ENCODE measurements at places on chromosomes 4 and X.

- no peak for DNase-seq
These were observed 109.3 kb downstream of the HMX1 start for GRCh38 chr4:8762356-8762755.

- DNase-seq: no peak
These were observed 39.4 kb downstream of the NOCT start for GRCh38 chr4:139054791-139055505.

DNA sequence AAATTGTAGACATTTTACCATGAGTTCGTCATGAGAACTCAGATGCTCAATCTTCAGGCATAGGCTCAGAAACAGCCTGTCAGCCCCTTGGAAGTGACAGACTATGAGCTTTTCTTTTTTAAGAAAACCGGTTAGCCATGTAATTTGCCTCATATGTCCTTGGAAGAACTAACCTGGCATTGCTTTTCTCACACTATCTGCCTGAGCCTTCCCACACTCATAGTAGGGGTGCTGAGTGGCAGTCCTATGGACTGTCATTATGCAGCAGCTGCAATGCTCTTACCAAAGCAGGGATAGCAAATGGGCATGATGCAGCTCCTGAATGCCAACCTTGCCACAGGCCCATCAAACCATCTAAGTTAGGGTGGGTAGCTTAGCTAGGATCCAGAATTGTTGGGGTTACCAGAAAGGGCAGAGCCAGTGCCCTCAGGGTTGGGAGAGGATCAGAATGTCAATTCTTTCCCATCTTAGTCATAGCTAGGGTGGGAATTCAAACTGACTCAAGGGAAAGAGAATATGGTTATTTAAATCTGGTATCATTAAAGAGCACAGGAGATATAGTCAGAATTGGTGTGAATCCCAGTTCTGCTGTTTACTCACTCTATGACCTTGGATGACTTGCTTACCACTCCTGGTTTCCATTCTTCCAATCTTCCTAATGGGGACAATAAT is 230.6 kb upstream of the CPEB2 start:
- DNase-seq: no peak

- DNase-seq: no peak
These were observed 393.5 kb upstream of the GRIA3 start for GRCh38 chrX:122790376-122791095.

DNA sequence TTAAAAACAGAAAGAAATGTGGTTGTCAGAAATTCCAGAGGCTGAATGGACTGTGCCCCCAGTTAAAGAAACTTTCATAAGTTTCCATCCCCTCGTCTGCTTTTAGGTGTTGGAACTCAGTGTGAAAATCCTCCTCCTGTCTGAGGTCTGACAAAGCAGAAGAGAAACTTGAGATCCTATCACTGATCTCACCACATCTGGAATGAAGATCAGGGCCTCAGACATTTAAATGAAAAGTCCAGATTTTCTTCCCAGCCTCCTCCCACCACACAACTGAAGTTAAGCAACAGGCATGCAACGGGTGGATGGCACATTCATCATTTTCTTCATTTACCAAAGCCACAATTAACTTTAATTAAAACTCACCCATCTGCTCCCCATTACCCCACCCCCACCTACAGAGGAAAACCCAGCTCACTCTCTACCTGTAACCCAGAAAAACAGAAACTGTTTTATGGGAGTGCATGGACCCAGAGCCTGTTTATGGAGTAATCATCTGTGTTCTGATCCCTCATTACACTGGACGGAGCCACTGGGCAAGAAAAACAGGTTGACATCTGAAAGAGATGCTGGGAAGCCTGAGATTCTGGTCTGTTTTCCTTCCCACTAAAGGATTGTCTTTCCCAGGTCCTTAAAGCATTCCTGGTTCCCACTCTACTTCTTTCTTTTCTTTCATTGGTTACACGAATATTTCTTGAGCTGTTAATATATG is 58.1 kb upstream of the HOPX start:
- DNase-seq: no peak

DNA sequence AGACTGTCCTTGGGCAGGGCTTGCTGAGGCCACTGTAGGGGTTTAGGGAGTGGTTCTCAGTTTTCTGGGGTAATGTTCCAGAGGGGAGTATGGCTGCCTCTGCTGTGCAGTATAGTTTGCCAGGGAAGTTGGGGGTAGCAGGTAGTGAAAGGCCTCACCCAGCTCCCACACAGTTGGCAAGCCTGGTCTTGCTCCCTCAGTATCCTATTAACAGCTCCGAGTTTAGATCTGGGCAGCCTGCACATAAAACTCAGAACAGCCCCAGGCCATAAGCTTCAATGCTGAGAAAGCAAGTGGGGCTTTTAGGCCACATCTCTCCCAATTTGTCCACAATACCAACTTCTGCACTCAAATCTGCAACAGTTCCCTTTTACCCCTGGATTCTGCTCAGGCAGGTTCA is 205.2 kb downstream of the GALNTL6 start:
- DNase-seq: no peak

GRCh38 chrX:24478509-24478908 is 13.4 kb downstream of the PDK3 start:
- DNase-seq: no peak

GRCh38 chr4:185839194-185839712 is 27.3 kb upstream of the SORBS2 start:
- DNase-seq: no peak

- no peak for DNase-seq
These were observed 19.7 kb upstream of the SOX3 start for GRCh38 chrX:140524556-140524955.

DNA sequence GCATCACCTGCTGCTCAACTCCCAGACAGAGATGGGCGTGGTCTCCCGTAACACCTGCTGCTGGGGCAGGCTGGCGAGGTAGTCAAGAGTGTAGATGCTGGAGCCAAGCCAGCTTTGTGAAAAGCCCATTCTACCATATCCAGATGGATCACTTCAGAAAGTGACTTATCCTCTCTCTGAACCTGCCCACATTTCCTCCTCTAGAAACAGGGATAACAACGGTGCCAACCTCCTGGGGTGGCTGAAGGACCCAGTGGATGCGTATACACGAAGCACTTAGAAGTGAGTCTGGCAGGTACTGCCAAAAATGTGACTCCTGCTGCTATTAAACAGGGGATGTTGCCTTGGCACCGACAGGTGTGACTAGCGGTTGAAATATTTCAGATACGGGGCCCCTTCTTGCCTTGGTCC is 95.8 kb downstream of the SORBS2 start:
- no peak for DNase-seq

DNA sequence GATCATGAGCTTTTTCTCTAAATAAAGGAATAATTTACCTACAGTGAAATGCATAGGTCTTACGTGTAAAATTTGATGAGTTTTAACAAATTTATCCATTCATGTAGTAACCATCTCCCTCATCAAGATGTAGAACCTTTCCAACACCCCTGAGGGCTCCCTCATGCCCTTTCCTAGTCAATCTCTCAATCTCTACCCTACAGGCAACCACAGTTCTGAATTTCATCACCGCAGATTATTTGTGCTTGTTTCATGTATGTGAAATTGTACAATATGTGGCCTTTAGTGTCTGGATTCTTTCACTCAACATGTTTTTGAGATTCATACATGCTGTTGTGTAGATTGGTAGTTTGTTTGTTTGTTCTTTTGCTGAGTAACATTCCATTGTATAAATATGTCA is 2.1 kb downstream of the VGLL1 start:
- DNase-seq: no peak

GRCh38 chr4:142293536-142293935 is 552.6 kb downstream of the INPP4B start:
- no peak for DNase-seq

DNA sequence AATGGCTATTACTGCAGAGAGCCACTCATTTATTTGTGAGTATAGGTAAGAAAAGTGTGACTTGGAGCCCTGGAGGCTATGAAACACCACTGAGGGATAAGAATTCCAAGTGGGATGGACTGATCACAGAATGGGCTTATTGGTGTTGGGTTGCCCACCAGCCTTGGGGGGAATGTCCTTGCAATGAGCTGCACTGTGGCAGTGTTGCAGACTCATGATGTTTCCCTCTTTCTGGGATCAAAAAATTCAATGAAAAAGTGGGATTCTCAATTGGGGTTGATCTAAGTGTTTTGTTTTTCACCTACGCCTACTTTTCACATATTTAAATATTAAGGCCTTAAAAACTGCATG is 1024.5 kb upstream of the PCDH10 start:
- DNase-seq: no peak

GRCh38 chrX:74446876-74447275 is 25.6 kb downstream of the SLC16A2 start:
- no peak for DNase-seq

GRCh38 chrX:19072372-19072771 is 49.9 kb downstream of the ADGRG2 start:
- DNase-seq: no peak

Measured in central memory CD8-positive, alpha-beta T cell (primary cell).